T follicular helper cell (primary cell): ENCODE measurements at places on chromosomes 11 and 22.

- no peak for DNase-seq
These were observed 28.1 kb upstream of the LDHA start for GRCh38 chr11:18366286-18366685.

GRCh38 chr11:94639901-94640721 lies 72.9 kb downstream of the PIWIL4 start:
- no peak for DNase-seq

- DNase-seq = no peak
These were observed 30.4 kb upstream of the TYR start for GRCh38 chr11:89147229-89147628.

- no peak for DNase-seq
These were observed 10.1 kb downstream of the MUC2 start for GRCh38 chr11:1084561-1085439.

DNA sequence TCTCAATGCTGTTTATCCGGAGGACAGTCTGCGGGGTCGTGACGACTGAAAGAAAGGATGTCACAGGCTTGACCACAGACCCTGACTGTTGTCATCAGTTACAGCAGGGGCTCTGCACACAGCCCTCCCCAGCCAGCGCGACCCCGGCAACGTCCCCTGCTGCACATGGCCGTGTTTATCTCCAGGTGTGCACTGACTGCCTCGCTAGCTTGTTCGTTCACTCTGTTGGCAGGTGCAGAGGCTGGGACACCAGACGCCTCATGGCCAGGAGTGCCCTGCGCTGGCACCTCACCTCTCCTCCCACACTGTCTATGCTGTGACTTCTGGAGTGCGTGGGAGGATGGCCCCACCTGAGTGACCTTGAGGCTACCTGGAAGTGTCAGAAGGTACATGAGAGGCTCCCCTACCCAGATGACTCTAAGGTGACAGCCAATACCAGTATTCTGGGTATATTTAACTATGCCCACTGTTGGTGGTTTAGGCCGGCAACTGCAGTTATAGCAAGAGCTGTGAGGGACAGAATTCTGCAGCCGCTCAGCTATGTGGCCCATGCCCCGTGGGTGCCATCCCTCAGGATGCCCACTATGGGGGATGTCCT lies 12.2 kb downstream of the MRPL21 start:
- no peak for DNase-seq

DNA sequence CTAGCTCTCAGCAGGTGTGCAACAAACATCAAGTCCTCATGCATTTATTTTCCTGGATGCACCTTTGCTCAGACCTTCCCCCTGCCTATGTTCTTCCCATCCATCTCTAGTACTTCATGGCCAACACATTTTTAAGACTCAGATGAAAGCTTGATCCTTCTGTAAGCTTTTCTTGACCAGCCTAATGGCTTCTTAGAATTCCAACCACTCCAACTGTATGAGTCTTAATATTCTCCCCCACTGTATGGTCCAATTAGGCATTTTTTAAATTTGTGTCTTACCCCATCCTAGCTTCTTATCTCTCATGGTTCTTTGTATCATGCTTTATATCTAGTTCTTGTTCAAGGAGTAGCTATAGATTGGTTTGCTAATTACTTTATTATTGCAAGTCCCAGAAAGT lies 44.8 kb downstream of the TENM4 start:
- no peak for DNase-seq

GRCh38 chr11:20097319-20098221 lies 62.7 kb downstream of the DBX1 start:
- DNase-seq = no peak

DNA sequence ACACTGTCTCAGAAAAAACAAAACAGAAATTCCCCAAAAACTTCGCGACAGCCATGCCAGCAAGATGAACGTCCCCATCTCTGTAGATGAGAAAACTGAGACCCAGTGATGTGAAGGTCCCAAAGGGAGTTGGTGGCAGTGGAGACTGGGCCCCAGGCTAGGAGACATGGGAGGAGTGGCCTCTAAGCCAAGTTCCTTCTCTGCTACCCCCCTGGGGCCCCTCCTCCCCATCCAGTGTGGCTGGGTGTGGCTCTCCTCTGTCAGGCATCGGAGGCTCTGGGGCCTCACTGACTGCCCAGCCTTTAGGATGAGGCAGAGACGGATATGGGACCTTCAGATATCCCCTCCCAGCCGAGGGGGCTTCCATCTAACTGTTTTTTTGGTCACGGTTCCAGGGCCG lies 9.8 kb downstream of the RELT start:
- no peak for DNase-seq

GRCh38 chr11:1651411-1651980 lies 21.9 kb downstream of the KRTAP5-5 start:
- no peak for DNase-seq

DNA sequence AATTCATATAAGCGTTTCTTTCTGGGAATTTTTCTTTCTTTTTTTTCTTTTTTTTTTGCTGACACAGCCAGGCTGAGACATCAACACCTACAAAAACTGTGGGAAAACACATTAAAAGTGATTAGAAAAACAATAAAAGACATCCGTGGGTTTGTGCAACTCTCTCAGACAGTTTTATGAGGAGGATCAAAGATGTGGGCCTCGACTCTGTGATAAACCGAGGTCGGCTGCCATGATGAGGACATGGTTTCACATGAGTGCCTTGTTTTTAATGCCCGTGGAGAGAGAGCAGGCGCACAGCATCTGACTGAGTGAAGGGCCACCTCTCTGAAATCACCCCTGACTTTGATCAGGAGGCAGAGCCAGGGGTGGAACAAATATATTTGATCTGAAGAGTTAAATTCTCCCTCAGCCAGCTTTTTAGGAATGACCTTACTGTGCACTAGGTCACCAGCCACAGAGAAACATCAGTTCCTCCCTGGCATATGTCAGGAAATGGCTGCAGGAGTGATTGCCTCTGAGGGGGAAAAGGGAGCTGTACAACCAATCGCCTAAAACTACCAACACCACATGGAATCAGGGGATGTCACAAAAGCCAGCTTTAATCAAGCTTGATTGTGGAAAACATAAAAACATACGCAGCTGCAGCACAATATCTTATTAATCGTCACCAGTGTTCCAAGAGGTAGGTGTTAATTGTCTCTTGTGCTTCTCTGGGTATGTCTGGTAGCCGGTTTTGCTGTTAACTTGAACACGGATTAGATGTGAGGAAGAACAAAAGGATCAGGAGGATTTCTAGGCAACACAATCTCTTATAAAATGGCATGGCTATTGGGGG lies 164.7 kb downstream of the MAML2 start:
- no peak for DNase-seq

DNA sequence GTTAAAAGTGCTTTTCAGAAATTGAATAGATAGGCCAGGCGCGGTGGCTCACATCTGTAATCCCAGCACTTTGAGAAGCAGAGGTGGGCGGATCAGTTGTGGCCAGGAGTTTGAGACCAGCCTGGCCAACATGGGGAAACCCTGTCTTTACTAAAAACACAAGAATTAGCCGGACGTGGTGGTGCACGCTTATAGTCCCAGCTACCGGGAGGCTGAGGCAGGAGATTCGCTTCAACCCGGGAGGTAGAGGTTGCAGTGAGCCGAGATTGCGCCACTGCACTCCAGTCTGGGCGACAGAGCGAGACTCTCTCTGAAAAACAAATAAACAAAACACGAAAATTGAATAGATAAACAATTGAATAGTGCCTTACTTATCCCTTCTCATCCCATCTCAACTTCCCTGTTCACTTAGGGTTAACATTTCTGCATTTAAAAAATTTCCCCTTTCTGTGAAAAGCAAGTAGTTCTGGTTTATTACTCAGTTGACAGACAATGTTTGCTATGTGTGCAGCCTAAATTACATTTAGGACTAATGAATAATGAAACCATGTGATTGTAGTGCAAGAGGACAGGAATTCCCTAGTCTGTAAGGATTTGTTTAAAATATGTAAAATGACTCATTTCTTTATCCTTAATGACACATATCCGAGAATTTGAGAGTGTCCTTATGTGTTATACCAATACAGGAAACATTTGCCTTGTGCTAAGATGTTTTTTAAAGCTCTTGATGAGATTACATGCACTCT lies 6.0 kb downstream of the RNF169 start:
- DNase-seq = no peak

DNA sequence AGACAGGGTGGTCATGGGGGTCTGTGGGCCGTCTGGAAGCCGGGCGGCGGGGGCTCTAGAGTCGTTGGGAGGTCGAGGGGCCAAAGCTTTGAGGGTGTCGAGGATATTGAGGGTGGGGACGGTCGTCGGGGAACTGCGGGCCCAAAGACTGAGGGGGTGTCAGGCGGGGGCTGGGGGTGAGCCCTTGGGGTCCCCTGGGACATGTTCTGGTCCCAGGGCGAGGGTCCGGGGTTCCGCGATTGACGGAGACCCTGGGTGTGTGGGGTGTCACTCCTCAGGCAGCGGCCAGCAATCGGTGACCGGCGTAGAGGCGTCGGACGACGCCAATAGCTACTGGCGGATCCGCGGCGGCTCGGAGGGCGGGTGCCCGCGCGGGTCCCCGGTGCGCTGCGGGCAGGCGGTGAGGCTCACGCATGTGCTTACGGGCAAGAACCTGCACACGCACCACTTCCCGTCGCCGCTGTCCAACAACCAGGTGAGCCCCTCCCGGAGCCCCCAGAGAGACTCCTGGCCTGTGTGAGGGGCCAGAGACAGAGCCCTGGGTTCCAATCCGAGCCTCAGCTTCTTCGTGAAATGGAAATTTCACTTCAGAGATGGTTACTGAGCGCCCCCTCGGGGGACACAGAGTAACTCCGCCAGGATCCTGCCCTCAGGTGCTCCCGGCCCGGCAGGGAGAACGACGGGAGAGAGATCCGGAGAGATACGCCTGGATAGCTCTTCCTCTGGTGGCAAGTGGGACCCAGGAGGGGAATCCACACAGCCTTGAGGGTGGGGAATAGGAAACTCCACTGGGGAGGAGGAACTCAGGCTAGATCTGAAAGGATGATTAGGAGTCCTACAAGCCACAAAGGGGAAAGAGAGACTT lies 714 bp downstream of the SDF2L1 start:
- no peak for DNase-seq

DNA sequence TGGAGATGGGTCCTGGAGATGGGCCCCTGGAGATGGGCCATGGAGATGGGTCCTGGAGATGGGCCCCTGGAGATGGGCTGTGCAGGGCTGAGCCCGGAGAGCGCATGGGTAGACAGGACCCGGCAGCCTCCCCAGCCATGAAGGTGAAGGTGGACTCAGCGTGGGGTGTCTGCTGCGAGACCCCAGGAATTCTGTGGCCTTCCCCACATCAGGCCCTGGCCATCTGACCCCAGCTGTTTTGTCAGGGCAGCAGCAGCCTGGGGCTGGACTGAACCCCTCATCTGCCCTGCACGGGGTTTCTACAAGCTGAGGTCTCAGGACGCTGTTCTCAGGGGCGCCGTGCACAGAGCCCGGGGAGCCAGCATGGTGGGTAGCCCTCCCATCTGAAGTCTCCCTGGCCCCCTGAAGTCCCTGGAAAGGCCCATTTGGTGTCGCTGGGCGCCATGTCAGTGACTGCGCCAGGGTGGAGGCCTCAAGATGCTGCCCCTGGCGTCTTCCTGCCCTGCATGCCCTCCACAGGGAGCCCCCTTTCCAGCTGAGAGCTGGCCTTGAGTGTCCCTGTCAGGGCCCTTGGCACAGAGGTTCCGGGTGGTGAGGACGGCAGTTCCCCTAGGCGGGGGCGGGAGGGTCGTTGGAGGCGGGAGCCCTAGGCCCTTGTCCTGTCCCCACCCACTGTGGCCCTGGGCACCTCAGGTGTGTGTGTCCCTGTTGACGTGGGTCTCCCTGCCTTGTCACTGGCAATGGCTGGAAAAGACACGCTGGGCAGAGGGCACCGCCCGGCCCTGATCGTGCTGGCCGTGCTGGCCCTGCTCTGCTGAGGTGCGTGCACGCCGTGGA lies 5.4 kb downstream of the BRSK2 start:
- DNase-seq = no peak
